ENCODE measurements at places on chromosomes 4 and X. TPM values are rescaled to one million over a fixed set of nuclear protein-coding genes. Genes with fewer than 3 reads are reported as not detected.

Gene BMP2K
- 46.1 TPM for total RNA-seq

Gene IDUA
- total RNA-seq: 14.0 TPM

Gene ANK2
- total RNA-seq: 90.4 TPM

Gene ZIC3
- total RNA-seq: not detected

Gene AKAP4
- total RNA-seq: not detected

Gene LPAR4
- total RNA-seq: 0.12 TPM

Gene FMR1NB
- total RNA-seq: not detected

Gene VCX2
- not detected for total RNA-seq

Gene REPS2
- 0.75 TPM for total RNA-seq

Gene SLC9B1
- total RNA-seq: 0.87 TPM

Gene MAP3K15
- 0.12 TPM for total RNA-seq

Gene HEPH
- total RNA-seq: 19.0 TPM
